Activated T-helper 1 cell treated with Interleukin-2 at 50 U/mL for 16 hours (primary cell): ENCODE measurements at places on chromosomes 3 and 15.

- no peak for DNase-seq
Observed at GRCh38 chr3:183372911-183373310, 55.5 kb downstream of the MCF2L2 start.

GRCh38 chr3:159994182-159994581 lies 5.5 kb downstream of the IL12A start:
- DNase-seq: no peak

DNA sequence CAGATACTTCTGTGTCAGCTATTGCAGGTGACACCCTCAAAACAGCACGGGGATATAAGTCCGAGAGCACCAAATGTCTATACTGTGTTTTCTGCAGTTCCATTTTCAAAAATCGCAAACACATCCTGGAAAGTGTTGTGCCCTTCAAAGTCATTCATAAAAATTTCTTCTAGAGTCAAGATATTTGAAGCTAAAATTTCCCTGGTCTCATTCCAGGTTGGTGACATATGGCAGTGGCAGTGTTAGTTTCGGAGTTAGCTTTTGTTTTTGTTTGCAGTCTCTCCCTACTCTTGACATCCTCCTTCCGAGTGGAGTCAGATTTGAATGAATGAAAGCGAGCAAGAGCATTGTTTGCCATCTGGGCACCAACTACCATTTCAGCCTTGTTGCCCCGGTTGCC lies 3.2 kb upstream of the FSIP1 start:
- no peak for DNase-seq

DNA sequence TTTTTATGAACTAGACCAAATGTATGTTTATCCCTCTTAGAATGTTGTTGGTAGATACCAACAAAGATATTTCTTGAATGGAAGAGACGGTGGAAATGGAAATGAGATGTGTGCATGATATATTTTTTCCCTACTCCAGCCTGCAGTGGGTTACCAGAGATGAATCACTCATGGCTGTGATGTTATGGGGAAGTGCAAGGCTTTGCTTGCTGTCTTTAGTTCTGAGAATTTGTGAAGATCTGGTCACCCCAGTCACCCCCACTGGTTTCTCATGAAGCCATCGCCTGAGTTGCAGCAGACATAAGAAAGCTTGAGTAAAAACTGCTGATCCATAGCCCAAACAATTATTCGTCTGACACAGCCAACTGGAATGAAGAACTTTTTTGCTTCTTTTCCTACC lies 78.1 kb upstream of the EOMES start:
- DNase-seq: no peak

DNA sequence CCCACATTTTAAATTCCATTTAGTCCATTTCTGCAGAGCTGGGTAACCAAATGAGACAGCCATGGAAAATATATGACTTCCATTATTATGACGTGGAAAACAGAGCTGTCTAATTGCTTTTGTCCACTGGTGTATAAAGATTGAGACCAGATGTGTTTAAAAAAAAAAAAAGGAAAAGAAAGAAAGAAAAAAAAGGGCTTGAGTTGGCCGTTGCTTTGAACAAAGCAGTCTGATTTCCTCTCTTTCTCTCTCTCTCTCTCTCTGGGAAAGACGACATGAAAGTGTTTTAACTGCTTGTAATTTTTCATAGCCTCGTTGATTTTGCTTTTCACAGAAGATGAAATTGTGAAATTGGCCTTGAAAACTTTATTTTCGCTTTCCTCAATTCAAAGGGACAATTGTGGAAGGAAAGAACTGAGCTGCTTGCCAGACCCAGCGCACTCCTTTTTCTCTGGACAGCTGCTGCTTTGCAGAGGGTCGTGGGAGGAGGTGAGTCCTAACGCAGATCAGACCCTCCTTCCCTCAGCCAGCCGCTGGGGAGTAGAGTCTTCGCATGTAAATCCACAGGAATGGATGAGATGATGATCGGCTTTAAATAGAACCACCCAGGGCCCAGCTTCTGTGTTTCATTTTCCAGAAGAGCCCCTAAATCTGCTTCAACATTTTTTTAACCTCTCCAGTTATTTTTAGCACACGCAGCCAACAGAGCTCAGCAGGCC lies 42.8 kb upstream of the UBE2E1 start:
- DNase-seq: no peak
